ENCODE measurements at places on chromosomes 4 and X. TPM values are rescaled to one million over a fixed set of nuclear protein-coding genes. Genes with fewer than 3 reads are reported as not detected.

DNA sequence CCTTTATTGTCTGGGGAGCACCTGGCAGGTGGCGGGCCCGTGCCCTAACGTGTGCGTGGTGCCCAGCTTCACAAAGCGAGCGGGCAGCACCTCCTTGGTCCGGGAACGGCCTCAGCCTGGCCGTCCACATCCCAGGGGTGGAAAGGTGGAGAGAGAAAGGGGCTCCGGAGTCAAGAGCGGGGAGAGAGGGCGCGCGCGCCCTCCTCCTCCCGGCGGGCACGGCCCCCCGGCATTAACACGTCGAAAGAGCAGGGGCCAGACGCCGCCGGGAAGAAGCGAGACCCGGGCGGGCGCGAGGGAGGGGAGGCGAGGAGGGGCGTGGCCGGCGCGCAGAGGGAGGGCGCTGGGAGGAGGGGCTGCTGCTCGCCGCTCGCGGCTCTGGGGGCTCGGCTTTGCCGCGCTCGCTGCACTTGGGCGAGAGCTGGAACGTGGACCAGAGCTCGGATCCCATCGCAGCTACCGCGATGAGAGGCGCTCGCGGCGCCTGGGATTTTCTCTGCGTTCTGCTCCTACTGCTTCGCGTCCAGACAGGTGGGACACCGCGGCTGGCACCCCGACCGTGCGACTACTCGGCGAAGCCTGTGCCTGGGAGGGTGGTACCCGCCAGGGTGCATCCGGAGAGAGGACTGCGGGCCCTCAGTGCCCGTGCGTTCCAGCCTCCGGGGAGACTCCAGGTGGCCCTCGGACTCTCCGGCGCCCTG, at the start of gene KIT:
TSS of gene KIT (plus strand) at position 407 of the 701 bp plus-strand sequence. CDS start at position 465, 58 bp downstream.
- peak; percentile 82 for ATAC-seq

DNA sequence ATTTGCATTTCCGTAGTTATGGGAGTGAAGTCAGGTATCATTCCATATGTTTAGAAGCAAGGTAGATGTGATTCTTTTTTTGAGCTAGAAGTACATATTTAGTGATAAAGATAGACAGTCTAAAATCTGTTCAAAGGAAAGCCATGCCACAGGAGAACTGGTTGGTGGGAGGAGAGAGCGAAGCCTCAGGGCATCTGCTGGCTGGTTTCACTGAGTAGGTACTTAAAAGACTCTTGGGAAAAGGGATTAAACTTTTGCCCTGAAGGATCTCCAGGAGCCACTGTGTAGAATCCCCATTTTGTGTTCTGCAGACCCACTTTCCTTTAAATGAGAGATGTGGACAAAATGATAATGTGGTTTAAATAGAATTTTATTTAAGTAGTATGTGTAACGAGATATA, 89.6 kb downstream of the SHROOM2 start:
- ATAC-seq, result no peak

GRCh38 chr4:188781655-188782054, 642.4 kb downstream of the TRIML1 start:
- no peak for ATAC-seq

GRCh38 chr4:72893354-72894066, 176.0 kb downstream of the COX18 start:
- no peak for ATAC-seq

DNA sequence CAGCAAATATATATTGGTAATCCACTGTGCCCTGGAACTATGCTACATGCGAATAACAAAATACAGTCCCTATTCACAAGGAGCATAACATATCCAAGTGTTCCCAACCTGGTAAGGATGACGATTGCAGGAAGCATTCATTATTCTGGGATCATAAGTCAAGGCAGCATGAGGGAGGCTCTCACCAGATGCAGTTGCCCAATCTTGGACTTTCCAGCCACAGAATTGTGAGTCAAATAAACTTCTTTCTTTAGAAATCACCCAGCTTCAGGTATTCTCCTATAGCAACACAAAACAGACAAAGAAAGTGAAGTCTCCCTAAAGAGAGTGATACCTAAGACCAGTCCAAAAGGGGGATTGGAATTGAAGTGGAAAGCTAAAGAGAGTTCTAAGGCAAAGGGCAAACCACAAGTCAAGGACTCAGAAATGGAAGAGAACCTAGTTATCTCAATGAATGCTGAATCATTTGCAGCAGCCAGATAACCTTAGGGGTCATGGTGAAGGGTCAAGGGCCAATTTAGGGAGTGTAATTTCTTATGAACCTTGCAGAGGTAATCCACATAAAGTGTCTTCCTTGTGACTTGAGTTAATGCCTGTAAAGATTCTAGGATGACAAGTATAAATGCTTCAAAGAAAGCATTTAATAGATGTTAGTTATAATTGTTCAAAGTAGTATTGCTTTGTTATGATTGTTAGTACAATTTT, 103.1 kb upstream of the PCDH7 start:
- no peak for ATAC-seq

DNA sequence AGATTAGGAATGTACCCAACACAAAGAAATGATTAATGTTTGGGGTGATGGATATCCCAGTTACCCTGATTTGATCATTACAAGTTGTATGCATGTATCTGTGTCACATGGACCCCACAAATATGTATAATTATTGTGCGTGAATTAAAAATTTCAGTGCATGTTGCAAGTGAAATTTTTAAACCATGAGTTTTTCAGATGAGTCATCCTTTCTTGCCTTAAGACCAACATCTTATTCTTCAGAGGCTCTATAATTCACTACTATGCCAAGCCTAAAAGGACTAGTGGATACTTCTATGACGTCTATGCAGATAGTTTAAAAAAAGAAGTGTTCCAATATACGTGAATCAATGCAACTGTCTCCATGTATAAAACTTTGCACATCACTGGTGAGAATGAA, 113.0 kb upstream of the SH3RF1 start:
- peak; percentile 48 for ATAC-seq

IGFBP7 gene
- total RNA-seq, result 180 TPM

- no peak for ATAC-seq
These were observed 374.2 kb downstream of the FBXO8 start for GRCh38 chr4:173909294-173909693.

GC gene
- 4.4 TPM for total RNA-seq

DNA sequence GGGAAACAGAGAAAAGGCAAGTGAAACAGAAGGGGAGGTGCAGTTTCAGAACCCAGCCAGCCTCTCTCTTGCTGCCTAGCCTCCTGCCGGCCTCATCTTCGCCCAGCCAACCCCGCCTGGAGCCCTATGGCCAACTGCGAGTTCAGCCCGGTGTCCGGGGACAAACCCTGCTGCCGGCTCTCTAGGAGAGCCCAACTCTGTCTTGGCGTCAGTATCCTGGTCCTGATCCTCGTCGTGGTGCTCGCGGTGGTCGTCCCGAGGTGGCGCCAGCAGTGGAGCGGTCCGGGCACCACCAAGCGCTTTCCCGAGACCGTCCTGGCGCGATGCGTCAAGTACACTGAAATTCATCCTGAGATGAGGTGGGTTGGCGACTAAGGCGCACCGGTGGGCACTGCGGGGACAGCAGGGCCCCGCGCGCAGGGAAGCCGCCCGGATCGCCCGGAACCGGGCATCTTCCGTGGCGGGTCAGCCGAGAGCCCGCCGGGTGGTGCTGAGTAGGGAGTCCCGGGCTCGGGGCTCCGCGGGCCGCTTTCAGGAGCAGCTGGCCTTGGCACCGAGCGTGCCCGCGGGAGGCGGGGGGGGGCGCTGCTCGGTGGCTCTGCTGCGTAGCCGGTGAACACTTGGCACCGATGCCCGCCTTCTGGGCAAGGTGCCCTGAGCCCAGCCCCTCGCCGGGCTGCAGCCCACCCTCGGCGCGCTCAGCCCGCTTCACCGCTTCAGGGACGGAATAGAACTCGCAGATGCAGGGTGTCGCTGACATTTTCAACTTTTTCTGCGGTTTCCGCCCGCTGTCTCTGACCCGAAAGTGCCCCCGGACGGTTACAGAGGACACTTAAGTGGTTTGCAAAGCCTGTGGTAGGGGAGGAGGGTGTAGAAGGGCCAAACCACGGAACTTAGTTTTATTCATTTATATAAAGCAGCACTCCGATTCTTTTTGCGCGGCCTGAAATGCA, at the start of gene CD38:
TSS of gene CD38 (plus strand) at position 40 of the 953 bp plus-strand sequence. CDS start at position 127, 87 bp downstream.
- ATAC-seq, result peak; percentile 53

SPATA4 gene
- not detected for total RNA-seq

- ATAC-seq, result no peak
These were observed 13.7 kb downstream of the SEPTIN11 start for GRCh38 chr4:76963131-76963750.

DNA sequence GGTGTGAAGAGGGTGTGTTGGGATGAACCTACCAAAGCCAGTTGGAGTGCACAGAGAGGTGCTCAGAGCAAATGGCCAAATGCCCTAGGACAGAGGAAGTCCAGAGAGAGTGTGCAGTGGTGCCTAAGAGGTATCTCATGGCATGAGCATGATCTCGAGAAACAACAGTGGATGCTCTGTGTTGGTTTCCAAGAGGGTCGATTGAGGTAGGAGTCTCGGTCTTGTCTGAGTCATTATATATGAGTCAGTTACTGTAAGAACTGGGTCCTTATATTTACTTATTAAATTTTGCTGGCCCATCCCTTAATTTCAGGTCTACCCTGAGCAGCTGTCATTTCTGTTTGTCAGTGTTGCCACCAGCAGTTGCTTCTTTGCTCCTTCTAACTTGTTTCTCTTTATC, 86.6 kb upstream of the TMEM150C start:
- no peak for ATAC-seq

- ATAC-seq, result no peak
These were observed 929.5 kb downstream of the DMD start for GRCh38 chrX:32281853-32282252.

GK2 gene
- not detected for total RNA-seq

PCDH7 gene
- 37.1 TPM for total RNA-seq

DNA sequence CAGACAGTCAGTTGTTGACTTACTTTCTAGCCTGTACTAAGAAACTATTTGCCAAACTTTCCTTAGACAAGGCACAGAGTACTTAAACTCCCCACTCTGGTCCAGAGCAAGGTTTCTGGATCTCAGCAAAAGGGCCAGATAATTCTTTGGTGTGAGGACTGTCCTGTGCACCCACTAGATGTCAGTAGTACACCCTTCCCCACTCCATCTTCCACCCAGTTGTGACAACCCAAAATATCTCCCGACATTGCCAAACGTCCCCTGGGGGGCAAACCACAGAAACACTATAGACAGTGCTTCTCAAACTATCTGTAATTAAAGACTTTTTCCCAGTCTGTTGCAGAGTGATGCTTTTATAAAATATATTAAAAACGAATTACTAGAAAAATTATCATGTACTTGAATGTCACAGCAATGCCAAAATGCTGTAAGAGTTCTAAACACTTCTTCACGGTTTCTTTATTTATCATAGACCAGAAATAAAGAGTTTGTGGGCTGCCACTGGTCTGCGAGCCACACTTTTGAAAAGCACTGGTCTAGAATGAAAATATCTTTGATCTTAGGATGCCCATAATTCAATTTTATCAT, 203.5 kb downstream of the PRDM5 start:
- peak; percentile 91 for ATAC-seq

TRMT10A gene
- total RNA-seq, result 8.5 TPM

DNA sequence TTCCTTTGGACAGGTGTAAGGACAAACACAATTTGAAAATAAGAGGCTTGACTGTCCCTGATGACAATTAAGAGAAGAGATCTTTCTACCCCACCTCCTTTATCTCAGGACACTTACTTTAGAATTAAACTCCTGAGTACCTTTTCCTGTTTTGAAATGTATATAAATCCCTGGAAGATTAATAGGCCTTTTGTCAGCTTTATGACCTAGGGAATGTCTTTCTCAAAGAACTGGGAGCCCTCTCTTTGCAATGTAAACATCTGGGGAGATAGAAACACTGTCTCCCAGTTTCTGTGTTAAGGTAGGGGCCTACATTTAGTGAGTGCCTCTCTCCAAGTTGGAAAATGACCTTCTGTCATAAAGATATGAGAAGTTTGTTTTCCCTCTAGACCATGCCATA, 31.7 kb downstream of the AGA start:
- ATAC-seq, result no peak

DNA sequence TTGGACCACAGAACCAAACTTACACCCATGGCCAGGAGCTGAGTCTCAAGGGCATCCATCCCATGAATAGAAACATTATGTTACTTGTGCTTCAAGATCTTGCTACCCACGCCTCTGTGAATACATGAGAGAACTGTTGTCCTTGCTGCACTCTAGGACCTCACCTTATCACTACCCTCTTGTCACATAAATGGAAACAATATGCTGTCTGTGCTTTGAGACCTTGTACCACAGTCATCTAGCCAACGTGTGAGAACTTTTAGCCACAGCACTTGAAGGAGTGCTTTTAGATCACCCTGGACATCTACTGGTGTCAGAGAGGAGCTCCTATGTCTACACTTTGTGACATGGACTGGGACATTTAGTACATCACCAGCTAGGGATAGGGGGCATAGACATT, 30.7 kb upstream of the HUWE1 start:
- no peak for ATAC-seq

GRCh38 chr4:186192066-186192612, 772 bp downstream of the CYP4V2 start:
- ATAC-seq, result no peak

DNA sequence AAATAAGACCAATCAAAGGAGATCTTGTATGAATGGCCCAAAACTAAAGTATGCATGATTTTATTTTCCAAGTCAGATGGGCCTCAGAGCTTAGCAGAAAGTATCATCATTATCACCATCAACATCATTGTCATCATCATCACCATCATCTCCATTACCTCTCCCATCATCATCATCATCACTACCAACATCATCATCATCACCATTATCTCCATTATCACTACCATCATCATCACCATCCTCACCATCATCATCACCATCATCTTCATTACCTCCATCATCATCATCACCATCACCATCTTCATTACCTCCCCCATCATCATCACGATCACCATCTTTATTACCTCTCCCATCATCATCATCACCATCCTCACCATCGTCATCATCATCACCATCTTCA, 363.9 kb downstream of the DHRSX start:
- no peak for ATAC-seq

DNA sequence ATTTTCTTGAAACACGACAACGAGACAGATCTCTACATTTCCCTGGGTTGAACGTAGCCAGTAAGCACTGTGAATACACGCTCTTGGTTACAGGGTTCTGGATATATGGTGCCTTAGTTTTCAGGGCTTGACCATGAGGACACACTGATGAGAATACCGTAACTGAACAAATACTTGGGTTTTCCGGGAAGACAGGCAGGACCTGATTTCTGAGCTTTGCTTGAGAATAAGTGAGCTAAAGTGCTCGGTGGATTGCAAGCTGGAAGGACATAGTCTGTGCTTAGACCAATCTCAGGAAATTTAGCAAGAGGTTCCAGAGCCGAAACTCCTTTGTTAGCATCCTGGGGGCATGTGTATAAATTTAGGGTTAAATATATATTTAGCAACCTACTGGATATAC, 876 bp upstream of the TACR3 start:
- no peak for ATAC-seq
